ENCODE measurements at places on chromosomes 7 and 10.

DNA sequence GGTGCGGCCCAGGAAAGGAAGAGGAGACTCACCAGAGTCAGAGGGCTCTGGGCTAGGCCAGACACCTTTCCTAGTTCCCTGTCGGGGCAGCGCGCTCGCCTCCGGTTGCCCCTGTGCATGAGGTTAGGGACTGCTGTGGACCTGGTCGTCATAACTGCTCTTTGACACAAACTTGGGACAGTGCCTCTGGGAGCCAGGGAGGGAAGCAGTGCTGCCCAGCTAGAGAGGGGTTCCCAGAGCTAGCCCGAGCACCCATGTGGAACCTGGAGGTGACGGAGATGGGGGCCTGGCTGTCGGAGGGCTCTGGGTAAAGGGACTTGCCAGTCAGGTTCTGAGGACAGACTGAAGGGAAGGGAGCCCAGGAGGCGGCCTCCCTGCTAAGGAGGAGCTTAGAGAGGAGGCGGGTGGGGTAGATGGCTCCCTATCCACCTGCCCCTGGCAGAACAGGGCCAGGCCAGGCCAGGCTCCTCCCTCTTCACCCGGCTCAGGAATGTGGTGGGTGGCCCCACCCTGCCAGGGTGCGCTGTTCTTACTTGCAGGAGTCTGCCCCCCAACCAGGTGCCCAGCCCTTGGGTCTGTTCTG is 29.7 kb downstream of the AGAP3 start:
- no peak for DNase-seq

- no peak for DNase-seq
These were observed 140.0 kb downstream of the ZNF365 start for GRCh38 chr10:62514079-62514693.

- no peak for DNase-seq
These were observed 253.0 kb upstream of the KLF6 start for GRCh38 chr10:4038000-4038399.

DNA sequence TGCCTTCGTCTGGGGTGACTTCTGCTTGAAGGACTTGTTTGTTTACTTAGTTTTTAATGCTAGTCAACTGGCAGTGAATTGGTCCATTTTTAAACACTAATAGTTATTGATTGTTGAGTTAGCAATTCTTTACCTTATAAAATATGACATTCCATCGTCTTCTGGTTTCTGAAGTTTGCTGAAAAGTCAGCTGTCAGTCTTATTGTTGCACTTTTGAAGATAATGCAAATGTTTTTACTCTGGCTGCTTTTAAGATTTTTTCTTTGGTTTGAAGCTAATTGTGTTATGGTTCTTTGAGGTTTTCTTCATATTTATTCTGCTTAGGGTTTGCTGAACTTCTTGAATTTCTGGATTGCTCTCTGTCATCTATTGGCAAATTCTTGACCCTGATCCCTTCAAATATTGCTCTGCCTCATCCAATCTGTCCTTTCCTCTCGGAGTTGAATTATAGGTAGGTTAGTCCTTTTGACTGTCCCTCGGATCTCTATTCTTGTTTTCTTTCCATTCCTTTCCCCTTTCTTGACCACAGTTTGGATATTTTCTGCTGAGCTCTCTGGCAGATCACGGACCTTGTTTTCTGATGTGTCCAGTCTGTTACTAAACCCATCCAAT is 24.2 kb downstream of the MGMT start:
- no peak for DNase-seq

- peak; percentile 94 for DNase-seq
These were observed 15.8 kb upstream of the CAMK1D start for GRCh38 chr10:12333380-12334185.

DNA sequence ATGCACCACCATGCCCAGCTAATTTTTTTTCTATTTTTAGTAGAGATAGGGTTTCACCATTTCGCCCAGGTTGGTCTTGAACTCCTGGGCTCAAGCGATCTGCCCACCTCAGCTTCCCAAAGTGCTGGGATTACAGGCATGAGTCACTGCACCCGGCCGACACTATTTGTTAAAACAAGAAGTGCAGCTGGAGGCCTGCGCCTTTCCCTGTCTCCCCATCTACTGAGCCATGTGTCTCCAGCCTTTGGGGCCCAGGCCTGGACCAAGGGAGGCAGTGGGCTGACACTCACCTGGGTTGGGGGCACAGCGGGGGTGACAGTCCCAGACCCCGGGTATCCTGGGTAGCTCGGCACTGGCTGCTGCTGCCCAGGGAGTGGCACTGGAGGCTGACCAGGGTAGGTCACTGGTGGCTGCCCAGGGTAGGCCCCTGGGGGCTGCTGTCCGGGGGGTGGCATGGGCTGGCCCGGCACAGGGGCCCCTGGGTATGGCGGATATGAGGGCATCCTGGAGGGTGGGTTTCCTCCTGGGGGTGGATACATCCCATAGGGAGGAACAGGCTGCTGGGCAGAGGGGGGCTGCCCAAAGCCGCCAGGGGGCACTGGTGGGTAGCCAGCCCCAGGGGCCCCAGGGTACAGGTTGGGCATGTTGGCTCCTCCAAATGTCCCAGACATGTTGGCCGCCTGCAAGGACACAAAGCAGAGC is 36.3 kb downstream of the PLAC9 start:
- no peak for DNase-seq

- no peak for DNase-seq
These were observed 151.0 kb upstream of the YAE1 start for GRCh38 chr7:39415091-39415787.

DNA sequence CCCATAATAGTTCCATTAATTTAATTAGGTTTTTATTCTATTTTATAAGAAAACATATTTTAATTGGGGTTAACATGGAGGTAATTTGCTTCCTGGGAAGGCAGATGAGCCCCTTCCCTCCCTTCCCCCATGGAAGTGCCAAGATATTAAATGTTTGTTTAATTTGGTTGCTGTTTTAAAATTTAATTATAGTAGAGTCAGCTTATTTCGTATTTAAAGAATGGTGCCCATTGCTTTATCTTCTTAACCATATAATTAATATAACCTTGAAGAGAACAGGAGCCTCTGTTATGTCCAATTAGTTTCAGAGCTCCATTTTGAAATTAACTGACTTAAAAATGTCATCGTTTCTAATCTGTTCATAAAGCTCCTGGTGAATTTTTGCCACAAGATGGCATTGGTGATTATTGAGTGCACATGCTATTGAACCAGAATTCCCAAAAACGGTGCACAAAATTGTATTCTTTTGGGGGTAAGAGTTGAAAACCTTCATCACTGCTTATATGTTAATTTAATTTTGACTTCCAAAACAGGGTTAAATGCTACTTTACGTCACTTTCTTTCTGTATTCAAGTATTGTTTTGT is 26.0 kb downstream of the KLHDC10 start:
- DNase-seq, result no peak

DNA sequence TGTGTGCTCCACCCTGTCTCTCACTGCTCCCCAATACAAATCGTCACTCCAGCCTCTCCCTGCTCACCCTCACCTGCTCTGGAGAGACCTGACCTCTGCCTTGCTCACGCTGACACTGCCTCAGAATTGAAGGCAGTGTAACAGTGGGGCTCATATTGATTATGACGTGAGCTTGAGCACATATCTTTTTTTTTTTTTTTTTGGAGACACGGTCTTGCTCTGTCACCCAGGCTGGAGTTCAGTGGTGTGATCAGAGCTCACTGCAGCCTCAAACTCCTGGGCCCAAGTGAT is 84.7 kb downstream of the TBXAS1 start:
- no peak for DNase-seq

GRCh38 chr10:31001740-31002139 is 29.9 kb downstream of the ZNF438 start:
- DNase-seq, result no peak

DNA sequence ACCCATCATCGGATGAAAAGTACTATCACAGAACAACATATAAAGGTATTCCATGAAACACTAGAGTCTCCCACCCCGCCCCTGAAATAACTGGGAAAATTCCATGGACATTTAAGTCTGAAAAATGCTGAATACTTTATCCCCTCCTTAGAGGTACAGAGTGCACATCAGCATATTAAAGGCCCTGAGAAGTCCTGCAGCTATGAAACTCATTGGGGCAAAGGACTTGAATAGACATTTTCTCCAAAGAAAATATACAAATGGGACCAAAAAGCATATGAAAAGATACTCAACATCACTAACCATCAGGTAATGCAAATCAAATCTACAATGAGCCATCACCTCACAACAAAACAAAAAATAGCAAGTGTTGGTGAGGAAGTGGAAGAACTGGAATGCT is 18.9 kb downstream of the XPNPEP1 start:
- no peak for DNase-seq

GRCh38 chr10:62761115-62761514 is 43.4 kb upstream of the ADO start:
- no peak for DNase-seq

- DNase-seq, result no peak
These were observed 40.3 kb downstream of the RGS10 start for GRCh38 chr10:119502209-119502608.

DNA sequence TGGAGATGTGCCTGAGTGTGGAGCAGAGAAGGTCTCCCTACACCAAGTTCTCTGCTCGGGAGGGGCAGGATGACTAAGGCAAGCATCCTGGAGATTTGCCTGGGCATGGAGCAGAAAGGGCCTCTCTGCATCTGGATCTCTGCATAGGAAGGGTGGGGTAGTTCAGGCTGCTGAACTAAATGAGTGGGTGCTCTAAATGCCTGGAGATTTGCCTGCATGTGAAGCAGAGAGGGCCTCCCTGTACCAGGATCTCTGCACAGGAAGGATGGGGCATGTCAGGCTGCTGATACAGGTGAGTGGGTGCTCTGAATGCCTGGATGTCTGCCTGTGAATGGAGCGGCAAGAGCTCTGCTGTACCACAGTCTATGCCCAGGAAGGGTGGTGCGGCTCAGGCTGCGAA is 680.7 kb downstream of the SUGCT start:
- peak; percentile 79 for DNase-seq

DNA sequence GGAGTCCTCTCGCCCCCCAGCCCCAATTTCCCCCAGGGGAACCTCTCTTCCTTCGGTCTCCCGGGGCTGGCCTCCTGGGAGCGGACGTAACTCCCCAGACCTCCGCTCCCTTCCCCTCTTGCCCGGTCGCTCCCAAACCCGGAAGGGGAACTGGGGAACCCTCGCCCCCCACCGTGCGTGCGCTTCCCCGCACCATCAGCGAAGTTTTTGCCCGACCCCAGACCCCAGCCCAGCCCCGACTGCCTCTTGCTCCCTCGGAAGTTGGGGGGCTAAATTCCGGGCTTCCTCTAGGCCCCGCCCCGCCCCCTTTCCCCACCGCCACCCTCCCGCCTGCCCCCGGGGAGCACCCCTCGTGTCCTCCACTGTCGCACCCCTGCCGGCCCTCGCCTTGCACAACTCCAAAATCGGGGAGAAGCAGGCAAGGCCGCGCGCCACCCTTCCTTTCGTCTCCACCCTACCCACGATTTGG is 436 bp downstream of the GNB2 start:
- DNase-seq, result no peak

DNA sequence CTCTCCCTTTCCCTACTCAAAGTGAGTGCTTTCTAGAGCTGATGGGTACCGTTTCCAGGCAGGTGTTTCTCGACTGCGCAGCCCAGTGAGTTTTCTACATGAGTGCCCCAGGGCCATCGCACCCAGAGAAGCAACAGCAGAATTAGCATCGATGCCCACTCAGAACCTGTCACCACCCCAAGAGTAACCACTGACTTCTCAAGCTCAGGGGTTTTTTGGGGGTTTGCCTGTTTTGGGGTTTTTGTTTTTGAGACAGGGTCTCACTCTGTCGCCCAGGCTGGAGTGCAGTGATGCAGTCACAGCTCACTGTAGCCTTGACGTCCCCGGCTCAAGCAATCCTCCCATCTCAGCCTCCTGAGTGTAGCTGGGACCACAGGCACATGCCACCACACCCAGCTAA is 25.7 kb downstream of the SNX8 start:
- no peak for DNase-seq

GRCh38 chr10:15642095-15642494 is 77.6 kb downstream of the ITGA8 start:
- DNase-seq, result no peak

- DNase-seq, result no peak
These were observed 75.9 kb upstream of the YAE1 start for GRCh38 chr7:39490296-39490695.

DNA sequence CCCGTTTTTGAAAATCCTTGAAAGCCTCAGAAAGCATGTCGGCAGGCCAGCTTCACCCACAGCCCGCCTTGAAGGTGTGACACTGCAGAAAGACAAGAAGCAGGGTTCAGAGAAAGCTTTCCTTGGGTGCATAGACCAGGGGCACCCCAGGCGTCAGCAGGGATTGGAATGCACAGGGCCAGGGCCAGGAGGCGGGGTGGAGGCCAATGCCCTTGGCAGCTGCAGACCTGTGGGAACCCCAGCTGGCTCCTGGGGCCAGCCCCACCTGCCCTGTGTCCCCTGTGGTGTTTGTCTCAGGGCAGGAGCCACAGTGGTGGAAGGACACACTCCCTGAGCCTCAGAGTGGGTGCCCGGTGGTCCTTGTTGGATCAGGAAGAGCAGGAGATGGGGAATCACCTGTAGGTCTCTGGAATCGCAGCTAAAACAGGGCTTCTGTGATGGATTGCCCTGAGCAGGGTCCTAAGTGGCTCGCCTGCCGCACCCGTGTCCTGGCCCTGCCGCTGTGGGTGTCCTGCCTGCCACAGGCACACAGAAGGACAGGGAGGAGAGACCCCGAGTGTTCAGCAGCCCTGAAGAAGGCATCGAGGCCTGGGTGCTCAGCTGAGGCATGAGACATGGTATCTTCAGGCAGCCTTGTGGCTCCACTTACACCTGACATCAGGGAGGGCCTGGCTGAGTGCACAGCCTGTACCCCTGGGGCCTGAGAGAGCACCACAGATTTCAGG is 32.5 kb downstream of the ANXA8 start:
- no peak for DNase-seq

- DNase-seq, result no peak
These were observed 18.5 kb upstream of the LMOD2 start for GRCh38 chr7:123637203-123637602.

GRCh38 chr10:97179731-97180362 is 5.9 kb downstream of the SLIT1 start:
- no peak for DNase-seq

DNA sequence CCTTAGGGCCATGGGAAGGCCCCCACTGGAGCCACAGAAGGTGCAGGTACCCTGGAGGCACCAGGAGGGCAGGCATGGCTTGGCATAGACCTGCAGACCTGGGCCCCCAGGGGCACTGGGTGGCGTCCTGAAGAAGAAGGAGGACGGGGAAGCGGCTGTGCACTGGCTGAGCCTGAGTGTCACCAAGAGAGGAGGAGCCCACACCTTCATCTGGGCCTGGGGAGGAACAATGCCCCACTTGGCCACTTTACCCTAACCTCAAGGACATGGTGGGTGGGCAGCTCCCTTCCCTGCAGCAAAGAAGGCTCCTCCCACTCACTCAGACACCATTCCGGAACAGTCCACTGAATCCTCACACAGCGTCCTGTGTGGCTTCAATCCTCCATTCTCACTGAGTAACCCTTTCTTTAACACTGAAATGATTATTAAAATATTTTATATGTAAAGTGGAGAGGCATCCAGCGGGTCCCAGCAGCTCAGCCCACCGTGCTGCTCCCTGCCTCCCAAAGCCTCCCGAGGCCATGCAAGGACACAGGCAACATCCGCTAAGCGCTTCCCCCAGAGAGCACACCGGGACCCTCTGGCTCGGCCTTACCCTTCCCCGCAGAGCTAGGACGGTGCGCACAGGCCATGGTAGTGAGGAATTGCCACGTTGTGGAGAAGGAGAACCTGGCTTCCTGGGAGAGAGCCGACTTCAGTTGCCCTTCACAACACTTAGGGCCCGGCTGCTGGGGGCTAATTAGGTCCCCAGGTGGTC is 516.7 kb upstream of the MGMT start:
- no peak for DNase-seq

All from AG09309 (cell line).